ENCODE measurements at places on chromosomes 11 and 22. TPM values are rescaled to one million over a fixed set of nuclear protein-coding genes. Genes with fewer than 3 reads are reported as not detected.
A peak's percentile ranks its signal among the peaks of the same experiment; 100 is the strongest.

Gene ART1
- total RNA-seq = not detected

- H3K4me3 ChIP-seq = no peak overlapping the region
- DNase-seq = no peak
- H3K4me1 ChIP-seq = no peaks in the 10 kb centered on the region
- H3K27ac ChIP-seq = no peak overlapping the region
These were observed 31.5 kb downstream of the SHISA8 start for GRCh38 chr22:41883400-41883799.

GRCh38 chr22:45418056-45418769 lies 4.7 kb downstream of the RIBC2 start:
- peaks cover 2% of the 10 kb centered on the region for H3K4me1 ChIP-seq
- no peak overlapping the region for H3K4me3 ChIP-seq
- no peaks in the 10 kb centered on the region for H3K27me3 ChIP-seq
- no peak for DNase-seq
- no peaks in the 10 kb centered on the region for H3K36me3 ChIP-seq

DNA sequence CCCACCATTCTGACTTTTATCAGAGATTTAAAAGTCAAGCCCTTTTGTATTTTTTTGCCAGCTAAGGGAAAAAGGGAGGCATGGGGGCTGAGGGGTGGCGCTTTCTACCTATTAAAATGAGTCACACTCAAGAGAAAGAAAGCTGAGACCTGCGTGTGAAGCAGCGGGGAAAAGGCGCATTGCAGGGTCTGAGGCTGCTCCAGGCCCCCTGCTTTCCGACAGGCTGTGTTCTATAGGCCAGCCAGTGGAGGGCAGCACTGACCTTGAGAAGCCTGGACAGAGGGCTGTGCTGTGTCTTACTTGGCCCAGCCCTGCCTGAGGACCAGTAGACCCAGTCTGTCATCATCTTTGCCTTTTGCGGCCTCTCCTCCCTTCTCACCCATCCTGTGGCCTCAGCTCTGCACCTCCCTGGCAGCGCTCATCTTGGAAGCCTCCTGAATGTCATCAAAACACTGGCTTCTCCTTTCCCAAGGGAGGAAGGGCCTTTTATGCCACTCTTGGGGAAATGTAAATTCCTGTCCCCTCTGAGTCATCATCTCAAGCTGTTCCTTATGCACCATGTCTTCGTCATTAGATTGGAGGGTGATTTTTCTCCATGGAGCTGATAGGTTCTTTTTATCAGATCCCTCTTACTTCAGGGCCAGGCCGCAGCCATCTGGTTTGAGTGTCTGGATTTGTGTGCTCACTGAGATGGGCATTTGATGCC lies 12.6 kb upstream of the MAPK8IP1 start:
- H3K27ac ChIP-seq = peak overlapping the region; percentile 59
- peaks cover 22% of the 10 kb centered on the region for H3K36me3 ChIP-seq
- peaks cover 10% of the 10 kb centered on the region for H3K4me1 ChIP-seq
- peak; percentile 95 for DNase-seq
- no peaks in the 10 kb centered on the region for H3K27me3 ChIP-seq
